ENCODE measurements at places on chromosomes 2 and 18. TPM values are rescaled to one million over a fixed set of nuclear protein-coding genes. Genes with fewer than 3 reads are reported as not detected.

ATRAID gene
- polyA plus RNA-seq: 296 TPM

DPYSL5 gene
- not detected for polyA plus RNA-seq

COL3A1 gene
- not detected for polyA plus RNA-seq

APCDD1 gene
- polyA plus RNA-seq: not detected

SOX11 gene
- not detected for polyA plus RNA-seq

GNAL gene
- not detected for polyA plus RNA-seq

DPP4 gene
- 71.7 TPM for polyA plus RNA-seq

ALPI gene
- polyA plus RNA-seq: not detected

STK17B gene
- 54.6 TPM for polyA plus RNA-seq

FAM237A gene
- not detected for polyA plus RNA-seq

POU3F3 gene
- polyA plus RNA-seq: not detected

YES1 gene
- 3.0 TPM for polyA plus RNA-seq

NXPH2 gene
- polyA plus RNA-seq: not detected

DNA sequence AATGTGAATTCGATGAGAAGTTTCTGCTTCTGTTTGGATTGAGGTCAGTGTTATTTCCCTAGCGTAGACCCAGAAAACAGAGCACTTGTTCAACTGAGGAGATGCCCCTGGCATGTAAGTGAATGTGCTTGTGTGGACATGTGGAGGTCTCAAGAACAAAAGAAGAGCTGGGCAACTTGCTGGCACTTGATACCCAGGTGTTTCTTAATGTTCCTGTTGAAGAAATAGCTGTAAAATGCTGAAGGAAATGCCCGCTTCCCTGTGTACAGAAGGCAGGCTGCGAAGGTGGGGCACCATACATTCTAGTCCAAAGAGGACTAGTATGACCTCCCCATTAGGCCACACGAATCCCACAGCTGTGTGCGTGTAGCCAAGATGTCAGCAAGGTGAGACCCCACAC is 9.8 kb upstream of the LBH start:
- no peak for DNase-seq

DNA sequence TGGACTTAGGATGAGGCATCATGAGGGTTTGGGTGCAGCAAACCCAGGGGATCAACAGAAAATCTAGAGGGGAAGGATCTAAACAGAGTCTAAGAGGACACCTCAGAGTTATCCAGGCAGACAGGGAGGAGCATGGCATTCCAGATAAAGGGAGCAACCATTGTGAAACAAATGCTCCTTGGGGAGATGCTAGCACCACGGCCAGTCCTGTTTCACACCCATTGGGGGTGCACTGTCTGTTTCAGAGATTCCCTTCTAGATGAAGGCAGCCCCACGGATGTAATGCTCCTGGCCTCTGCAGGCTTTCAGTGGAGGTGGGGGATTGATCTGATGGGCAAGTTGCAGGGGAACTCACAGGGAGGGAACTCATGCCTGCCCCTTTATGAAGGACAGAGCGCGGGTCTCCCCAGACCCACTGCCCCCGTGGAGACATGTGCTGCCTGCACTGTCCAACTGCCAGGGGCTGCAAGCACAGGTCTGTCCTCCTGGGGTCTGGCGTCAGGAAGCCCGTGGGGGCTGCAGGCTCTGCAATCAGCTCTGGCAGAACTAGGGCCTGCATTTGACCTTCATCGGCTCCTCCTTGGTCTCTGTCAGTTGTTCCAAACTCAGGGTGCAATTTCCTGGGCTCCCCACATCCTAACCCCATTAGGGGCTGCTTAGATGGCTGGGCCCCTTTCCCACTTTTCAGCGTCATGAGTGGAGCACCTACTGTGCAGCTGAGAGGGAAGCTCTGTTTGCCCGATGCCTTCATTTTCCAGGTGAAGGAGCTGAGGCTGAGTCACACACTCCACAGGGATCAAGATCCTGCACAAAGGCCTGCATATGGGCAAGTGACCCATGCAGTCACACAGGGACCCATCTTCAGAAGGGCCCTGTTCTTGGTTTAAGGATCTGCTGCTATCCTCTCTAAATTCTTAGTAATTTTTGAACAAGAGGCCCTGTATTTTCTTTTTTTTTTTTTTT is 163.4 kb downstream of the ARL4C start:
- DNase-seq: no peak

DNA sequence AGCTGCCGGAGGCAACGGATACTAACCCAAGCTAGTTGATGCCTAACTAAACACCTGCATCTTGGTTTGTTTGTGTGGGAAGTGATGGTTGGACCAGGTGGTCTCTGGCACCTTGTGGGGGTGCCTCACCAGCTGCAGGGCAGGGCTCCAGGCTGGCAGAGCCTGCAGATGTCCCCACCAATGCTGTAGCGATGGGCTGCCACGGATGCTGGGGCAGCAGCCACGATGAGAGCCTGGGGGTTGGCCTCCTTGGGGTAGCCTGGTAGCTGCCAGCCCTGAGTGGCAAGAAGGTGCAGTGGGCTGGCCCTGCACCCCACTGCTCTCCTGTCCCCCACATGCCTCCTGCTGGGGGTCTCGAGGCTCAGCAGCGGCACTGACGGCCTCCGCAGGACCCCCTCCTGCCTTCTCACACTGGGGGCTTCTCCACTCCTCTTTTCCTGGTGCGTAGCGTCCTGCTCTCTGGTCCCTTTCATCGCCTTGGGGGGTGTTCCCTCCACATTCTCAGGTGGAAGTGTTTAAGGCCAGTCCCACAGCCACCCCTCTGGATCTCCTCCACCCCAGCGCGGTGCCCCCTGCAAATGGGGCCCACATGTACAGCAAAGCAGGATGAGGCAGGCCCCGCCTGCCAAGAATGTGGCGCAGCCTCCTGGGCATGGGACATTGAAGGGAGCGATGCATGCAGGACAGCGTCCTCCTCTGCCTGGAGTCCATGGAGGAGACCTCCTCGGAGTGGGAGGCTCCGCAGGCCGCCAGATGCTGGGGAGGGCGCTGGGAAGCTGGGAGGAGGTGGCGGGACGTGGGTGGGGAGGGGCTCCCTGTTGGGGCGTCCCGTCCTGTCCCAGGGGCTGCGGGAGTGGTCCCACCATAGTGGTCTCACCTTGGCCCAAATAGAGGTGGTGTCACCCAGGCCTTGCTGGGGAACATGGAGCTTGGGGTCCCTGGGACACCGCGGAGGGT is 173.1 kb downstream of the ASB1 start:
- DNase-seq: no peak

DNA sequence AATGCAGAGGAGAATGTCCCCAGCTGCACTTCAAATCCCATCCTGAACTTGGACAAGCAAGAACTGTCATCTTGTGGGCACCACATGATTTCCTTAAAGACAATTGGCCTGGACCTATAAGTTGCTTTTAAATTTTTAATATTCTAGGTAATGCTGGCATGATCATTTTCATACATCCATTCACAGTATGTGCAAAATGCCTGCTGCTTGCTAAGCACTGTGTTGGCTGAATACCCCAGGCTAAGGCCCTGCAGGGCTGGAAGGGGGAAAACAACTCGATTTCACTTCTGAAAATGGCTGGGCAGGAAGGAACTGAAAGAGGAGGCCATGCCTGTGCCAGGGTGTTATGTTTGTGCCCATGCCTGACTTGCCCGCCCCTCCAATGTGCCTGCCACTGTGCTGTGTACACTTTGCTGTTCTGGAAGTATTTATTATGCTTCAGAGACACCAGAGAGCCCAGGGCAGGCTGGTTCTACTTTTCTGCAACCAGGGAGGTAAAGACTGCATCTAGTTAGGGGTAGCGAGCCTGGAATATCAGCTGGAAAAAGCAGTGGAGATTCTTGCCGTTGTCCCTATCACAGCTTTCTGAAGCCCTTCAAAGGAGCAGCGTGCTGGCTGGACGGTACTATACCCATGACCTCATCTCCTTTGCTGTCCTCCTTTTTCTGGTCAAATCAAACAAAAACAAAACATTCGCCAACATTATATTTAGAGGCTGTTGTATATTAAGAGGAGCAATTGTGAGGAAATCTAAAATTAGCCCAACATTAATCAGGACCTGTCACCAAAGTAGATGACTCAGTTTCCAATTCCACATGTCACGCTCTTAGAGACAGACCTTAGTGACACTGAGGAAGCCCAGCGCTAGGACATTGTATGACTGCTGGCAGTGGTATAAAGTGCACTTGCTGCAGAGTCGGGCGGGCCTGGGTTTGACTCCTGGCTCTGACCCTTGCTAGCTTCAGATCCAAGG is 158.1 kb downstream of the DDX1 start:
- DNase-seq: no peak

GRCh38 chr2:51707625-51708024 is 675.7 kb upstream of the NRXN1 start:
- DNase-seq: no peak

DNA sequence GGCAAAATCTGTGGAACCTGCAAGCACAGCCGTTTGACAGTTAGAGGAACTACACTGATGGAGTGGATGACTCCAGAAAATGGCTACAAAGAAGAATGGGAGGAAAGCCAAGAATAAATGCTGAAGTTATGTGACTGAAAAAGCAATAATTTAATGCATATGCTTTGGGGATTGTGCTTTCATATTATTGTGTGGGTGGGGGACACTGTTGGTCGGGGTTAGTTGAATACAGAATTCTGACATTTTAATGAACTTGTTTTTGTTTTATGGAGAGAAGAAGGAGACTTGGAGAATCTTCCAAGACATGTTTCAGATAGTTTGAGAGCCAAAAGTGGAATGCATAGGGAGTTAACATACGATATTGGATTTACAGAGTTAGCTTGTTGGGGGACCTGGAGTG is 68.5 kb downstream of the NRP2 start:
- DNase-seq: no peak

- no peak for DNase-seq
These were observed 21.4 kb downstream of the ALMS1 start for GRCh38 chr2:73406996-73407395.

DNA sequence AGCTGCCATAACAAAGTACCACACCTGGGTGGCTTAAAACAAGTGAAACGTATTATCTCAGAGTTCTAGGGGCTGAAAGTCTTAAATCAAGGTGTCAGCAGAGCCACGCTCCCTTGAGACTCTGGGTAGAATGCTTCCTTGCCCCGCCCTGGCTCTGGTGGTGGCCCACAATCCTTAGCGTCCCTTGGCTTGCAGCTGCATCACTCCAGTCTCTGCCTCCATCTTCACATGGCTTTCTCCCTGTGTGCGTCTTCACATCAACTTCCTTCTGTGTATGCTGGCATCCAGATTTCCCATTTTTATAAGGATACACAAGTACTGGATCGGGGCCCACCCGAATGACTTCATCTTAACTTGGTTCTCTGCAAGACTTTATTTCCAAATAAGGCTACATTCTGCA is 62.5 kb downstream of the MRO start:
- no peak for DNase-seq

DNA sequence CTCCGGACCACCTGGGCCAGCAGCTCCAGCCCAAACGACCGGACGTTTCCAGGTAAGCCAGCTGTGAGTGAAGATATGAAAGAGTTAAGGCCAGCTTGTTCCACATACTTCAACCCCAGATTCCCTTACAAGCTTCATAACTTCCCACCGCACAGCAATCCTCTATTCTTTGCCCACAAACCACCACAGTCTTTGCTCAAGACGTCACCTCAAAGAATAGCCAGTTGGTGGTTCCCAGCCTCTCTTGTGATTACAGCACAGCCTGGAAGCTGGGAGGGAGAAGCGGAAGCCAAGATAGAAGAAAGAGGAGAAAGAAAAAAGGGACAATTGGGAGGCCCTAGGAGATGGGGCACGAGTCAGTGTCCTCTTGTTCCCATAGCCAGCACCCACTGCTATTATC is 70.6 kb downstream of the NRP2 start:
- no peak for DNase-seq

GRCh38 chr2:197875763-197876162 is 71.4 kb downstream of the PLCL1 start:
- no peak for DNase-seq

- no peak for DNase-seq
These were observed 184.8 kb upstream of the SP5 start for GRCh38 chr2:170530284-170530745.

GRCh38 chr18:13797157-13797611 is 26.8 kb upstream of the MC5R start:
- DNase-seq: no peak

GRCh38 chr2:25437881-25438662 is 96.3 kb upstream of the DNMT3A start:
- DNase-seq: no peak

DNA sequence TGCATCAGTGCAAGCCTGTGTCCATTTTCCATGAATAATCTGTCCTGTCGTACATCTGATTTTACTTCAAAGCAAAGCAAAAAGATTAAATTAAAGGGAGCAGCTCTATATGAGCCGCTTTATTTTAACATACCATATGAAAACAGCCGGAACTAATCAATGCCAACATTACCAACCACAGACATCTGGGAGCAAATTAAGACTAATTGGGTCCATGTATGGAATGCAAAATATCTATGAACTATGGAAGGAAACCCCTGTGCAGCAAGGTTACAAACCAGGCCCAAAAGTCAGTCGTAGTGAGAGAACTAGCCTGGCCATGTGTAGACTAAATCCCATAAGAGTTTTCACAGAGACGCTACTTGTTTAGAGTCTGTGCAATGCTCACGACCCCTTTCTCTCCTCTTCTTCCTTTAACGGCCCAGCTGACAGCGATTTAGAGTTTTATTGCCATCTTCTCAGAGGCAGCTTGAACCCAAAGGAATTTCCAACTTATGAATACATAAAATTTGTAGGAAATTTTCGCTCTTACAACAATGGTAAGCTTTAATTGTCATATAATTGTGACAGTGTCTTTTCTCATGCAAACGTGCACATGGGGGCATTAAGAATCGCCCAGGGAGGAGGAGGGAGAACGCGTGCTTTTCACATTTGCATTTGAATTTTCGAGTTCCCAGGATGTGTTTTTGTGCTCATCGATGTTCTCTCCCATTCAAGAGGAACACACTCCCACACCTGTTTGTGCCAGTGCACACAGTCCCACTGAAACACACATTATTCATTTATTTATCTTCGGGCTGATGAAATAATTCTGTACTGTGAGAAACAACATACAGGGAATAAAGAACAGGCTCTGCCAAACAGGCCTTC is 52.9 kb upstream of the RPL31 start:
- DNase-seq: no peak

GRCh38 chr2:6944555-6944954 is 27.3 kb downstream of the RNF144A start:
- DNase-seq: no peak

GRCh38 chr2:39234754-39235153 is 9.0 kb downstream of the CDKL4 start:
- DNase-seq: no peak

- peak; percentile 10 for DNase-seq
These were observed 901 bp downstream of the WDFY1 start for GRCh38 chr2:223944166-223944702.
